ENCODE measurements at places on chromosomes 3 and 15.
A peak's percentile ranks its signal among the peaks of the same experiment; 100 is the strongest.

DNA sequence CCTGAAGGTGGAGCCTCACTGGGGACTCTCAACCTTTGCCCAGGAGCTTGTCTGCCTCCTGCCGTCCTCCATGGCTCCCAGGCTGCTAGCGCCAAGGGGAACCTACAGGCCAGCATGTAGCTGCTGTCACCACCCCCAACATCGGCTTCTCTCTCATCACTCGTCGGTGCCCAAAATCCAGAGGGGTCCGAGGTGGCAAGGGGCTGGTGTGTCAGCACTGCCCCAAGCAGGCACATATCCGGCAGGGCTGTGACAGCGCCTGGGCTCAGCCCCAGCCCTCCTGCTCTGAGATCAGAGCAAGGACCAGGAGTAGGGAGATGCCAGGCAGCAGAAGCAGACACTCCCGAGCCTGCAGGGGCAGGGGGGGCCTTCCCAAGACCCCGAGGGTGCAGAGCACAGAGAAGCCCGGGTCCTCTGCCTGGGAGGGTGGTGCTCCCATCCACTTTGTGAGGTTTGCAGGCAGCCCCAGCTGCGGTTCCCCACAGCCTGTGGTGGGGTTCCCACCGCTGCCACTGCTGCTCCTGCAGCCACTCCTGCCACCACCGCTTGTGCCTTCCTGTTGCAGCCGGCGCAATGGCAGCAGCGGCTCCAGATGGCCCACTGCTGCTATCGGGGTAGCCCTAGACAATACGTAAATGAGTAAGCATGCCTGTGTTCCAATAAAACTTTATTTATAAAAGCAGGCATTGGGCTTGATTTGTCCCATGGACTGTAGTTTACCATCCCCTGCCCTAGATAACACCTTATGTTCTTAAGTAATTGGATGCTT lies 451.0 kb downstream of the EPHA6 start:
- no peak for DNase-seq

DNA sequence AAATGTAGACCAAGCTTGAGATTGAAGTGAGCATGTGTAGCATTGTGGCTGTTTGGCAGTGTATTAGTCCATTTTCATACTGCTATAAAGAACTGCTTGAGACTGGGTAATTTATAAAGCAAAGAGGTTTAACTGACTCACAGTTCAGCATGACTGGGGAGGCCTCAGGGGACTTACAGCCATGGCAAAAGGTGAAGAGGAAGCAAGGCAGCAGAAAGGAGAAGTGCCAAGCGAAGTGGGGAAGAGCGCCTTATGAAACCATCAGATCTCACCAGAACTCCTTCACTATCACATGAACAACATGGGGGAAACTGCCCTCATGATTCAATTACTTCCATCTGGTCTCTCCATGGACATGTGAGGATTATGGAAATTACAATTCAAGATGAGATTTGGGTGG lies 8.6 kb upstream of the CERS3 start:
- no peak for DNase-seq

DNA sequence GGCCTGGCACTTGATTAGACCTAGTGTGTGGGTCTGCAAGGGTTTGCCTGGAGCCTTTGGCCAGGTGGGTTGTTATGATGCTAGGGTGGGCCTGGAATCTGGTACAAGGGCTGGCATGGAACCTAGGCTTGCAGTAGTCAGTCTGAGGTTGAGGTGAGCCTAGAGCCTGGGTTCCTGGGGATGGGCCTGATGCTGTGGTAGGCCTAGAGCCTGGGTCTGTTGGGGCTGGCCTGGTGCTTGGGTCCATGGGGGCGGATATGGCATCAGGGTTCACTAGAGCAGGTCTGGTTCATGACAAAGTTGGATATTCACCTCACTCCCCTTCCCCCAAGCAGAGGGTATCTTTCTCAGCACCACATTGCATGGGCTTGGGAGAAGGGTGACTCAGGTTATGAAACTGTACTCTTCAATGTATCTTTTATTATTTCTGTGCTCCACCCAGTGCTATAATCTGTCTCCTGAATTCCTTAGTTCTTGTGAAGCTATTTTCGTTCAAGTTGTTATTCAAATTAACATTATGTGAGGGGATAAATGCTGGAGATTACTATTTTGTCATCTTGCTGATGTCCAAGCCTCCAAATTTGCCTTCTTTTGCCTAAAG lies 274.4 kb downstream of the NFKBIZ start:
- no peak for DNase-seq

DNA sequence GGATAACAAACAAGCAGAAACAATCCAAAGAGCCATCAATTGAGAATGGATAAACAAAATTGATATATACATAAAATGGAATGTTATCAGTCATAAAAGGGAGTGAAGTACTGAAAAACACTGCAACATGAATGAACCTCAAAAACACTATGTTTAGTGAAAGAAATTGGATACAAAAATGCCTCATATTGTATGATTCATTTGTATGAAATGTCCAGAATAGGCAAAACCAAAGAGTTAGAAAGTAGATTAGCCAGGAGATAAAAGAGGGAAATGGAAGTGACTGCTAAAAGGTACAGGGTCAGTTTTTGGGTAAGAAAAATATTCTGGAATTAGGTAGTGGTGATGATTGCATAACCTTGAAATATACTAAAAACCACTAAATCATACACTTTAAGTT lies 9.8 kb upstream of the SLC25A36 start:
- no peak for DNase-seq

DNA sequence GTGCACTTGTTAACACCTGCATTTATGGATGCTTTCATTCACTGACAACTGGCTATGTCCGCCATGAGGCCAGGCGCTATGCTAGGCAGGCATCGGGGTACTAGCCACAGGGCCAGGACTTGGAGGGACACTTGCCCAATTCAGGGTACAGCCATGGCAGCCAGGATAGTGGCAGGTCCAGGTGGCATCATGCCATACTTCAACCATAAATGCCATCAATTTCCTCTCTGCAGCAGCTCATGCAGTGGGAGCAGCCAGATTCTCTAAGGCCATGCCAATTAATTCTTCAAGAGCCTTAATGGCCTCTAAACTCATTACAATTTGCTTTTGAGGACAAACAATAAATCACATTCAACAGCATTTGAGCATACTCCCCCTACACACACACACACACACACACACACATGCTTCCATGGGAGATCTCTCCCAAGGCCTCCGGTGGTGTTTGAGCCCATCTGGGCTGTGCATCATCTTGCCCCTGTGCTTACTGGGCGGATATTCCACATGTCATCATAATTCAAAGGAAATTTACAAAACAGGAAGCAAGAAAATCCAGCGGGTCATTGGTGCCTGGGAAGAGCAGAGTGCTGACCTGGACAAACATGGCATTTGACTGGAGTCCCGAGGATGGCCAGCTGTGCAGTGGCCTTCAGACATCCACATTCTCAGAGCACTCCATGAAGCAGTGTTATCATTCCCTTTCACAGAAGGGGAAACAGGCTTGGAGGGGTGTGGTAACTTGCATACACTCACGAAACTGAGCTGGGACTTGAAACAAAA lies 109.1 kb downstream of the IQSEC1 start:
- no peak for DNase-seq

DNA sequence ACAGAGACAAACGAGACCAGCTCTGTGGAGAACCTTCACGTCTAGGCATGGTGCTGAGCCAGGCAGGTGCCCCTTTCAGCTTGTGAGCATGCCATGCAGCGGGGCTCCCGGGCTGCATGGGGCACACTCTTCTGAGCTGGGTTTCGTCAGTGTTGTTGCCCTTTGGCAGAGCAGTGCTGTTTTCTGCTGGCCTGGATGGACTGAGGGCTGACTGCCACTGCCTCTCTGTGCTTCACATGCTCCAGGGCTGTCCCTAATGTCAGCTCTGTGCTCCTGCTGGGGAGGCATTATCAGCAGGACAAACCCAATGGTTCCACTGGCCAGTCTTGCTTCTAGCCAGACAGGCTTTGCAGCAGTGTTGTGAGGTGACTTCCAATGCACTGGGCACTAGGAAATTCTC lies 9.5 kb downstream of the GASK1A start:
- DNase-seq, result no peak

DNA sequence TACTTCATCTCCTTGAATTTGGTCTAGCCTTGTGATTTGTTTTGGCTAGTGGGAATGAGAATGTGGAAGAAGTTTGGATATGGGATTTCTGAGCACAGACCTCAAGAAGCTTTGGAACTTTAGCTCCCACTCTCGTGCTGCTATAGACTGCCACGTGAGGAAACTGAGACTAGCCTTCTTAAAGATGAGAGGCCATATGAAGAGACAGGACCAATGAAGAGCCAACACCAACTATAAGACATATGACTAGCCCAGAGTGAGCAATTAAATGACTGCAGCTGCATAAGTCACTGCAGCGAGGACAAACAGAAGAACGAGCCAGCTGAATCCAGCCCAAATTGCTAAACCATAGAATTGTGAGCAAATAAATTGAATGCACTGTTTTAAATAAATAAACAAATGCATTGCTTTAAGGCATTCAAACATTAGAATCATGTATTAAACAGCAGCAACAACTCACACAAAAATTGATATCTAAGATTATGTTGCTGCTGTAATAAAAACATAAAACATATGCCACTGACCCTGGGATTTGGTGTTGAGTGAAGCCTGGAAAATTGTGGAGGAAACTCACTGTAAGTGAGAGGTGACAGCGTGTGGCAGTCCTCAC lies 15.7 kb upstream of the CNTN4 start:
- no peak for DNase-seq

DNA sequence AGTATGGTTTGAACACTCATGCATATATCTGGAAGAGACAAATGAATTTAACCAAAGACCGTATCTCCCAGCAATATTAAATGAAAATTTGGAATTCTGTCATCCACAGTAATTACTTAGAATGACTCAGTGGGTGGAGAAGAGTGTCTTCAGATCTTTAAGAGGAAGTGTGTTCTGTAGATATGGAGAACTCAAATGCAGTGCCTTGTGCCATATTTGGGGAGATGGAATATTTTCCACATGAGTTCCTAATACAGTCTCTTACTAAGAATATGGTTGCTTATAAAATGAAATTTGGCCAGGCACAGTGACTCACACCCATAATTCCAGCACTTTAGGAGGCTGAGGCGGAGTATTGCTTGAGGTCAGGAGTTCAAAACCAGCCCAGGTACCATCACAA lies 40.5 kb downstream of the ANO10 start:
- no peak for DNase-seq

DNA sequence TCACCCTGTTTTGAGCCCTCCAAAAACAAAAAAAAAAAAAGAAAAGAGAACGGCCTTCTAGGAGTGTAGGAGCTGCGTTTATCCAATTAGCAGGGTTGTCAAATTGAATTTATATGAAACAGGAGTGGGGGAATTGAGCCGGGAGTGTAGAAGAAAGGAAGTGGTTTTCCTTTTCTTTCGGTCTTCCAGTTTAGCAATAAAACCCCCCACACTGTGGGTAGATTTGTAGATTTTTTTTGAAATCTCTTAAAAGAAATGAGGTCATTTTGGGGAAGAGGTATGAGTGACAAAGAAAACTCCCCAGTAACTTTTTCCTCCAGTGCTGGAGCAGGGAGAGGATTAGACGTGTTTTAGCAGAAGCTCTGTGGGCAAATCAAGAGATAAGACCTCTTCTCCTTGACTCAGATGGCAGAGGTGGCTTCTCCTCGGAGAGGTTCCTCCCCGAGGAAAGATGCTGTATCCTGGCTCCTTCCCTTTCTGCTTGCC lies 30.8 kb downstream of the BOC start:
- DNase-seq, result no peak

DNA sequence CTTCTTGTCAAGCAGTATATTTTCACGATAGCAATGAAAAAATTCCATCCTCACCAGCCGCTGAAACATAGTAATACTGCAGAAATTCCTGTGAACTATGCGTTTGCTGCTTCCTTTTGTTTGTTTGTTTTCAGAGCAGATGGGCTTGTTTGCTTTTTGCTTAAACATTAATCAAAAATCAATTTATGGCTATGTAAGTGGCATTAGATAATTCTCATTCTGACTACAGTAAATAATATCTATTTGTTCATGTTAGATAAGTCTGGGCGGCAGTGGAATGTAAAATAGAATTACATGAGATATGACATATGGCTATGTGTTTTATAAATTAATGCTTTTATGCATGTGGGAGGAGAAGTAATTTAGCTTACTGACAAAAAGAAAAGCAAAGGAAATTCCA lies 163.7 kb downstream of the PGPEP1L start:
- DNase-seq, result no peak

GRCh38 chr3:178787960-178788359 lies 251.7 kb downstream of the KCNMB2 start:
- no peak for DNase-seq

- peak; percentile 11 for DNase-seq
Measured at GRCh38 chr3:172557515-172558220, 34.4 kb upstream of the TNFSF10 start.

DNA sequence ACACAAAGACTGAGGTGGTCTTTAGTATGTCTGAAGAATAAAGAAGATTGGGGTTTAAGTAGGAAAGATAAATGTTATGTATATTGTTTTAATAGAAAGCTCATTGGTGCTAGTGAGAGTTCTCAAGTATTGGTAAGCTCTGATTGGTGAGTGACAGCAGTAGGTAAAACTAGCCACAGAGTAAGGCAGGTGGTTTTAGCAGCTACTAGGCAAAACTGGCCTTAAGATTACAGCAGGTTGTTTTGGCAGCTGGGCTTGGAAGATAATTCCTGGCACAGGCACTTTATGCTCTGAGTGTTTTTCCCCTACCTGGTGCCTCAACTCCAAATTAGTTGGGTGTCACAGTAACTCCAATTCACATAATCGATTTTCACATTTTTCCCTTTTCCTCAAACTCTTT lies 66.3 kb downstream of the STAG1 start:
- no peak for DNase-seq

DNA sequence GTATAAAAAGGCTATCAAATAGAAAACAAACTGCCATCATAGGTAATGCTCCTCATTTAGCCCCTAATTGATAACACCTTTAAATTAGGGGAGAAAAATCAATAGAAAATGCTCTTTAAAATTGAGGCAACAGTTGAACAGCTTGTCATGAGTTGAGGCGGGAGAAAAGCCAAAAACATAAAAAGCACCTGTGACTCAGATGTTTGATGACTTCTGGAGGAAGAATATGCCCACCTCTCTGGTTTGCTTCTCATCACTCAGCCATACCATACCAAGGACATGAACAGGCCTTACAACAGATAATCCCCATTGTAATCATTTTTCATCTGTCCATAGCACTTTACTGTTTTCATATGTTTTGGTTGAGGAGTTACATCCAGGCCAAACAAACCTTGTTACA lies 246.0 kb downstream of the MYRIP start:
- no peak for DNase-seq

DNA sequence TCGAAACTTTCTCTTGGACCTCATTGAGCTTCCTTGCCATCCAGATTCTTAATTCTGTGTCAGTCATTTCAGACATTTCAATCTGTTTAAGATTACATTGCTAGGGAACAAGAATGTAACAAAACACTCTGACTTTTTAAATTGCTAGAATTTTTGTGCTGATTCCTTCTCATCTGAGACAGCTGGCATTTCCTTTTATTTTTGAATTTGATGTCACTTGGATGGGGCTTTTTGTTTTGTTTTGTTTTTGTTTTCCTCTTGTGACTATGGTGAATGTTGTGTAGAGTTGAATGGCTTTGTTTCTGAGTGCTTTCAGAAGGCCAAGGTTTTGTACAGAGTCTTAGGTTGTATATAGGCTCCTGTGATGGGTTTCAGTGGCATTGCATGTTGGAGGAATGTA lies 1129.3 kb downstream of the NAALADL2 start:
- no peak for DNase-seq

GRCh38 chr3:18591120-18591519 lies 166.0 kb upstream of the SATB1 start:
- no peak for DNase-seq
